Right lung (tissue), 10 donors: ENCODE measurements at places on chromosomes 16 and 17.
A peak's percentile ranks its signal among the peaks of the same experiment; 100 is the strongest.

- DNase-seq: peak; percentile 38
Measured at GRCh38 chr17:64240741-64241347, 22.2 kb downstream of the TEX2 start.

- DNase-seq: no peak
Measured at GRCh38 chr17:76365256-76365903, 11.7 kb upstream of the PRPSAP1 start.

GRCh38 chr17:47276868-47277267, 23.2 kb downstream of the ITGB3 start:
- DNase-seq: no peak

GRCh38 chr16:81624760-81625543, 154.1 kb upstream of the PLCG2 start:
- DNase-seq: no peak

- peak; percentile 31 for DNase-seq
Measured at GRCh38 chr17:70767102-70767701, 597.9 kb downstream of the KCNJ2 start.

- DNase-seq: no peak
Measured at GRCh38 chr16:19908921-19909320, 24.3 kb upstream of the GPRC5B start.

GRCh38 chr17:2056206-2057174, 1.6 kb downstream of the HIC1 start:
- DNase-seq: peak; percentile 71

GRCh38 chr16:84844049-84844350, 24.2 kb downstream of the CRISPLD2 start:
- DNase-seq: no peak

GRCh38 chr16:53518550-53519416, 15.8 kb upstream of the AKTIP start:
- peak; percentile 28 for DNase-seq

DNA sequence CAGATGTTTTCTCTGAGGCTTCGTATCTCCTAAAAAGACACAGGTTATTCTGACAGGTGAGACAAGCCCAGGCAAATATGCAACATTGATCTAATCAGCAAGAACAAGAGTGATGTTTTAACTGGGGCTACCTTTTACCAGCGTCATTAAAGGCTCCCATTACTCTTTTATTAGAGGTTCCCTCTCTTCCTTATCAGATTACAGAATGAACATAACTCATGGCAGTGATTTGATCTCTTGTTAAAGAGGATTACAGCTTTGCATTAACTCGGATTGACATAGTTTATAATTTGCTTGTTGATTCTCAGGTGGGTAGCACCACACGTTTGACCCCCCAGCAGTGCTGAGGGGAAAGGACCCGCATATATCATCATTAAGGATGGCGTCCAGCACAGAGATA, 90.5 kb downstream of the AATF start:
- no peak for DNase-seq

DNA sequence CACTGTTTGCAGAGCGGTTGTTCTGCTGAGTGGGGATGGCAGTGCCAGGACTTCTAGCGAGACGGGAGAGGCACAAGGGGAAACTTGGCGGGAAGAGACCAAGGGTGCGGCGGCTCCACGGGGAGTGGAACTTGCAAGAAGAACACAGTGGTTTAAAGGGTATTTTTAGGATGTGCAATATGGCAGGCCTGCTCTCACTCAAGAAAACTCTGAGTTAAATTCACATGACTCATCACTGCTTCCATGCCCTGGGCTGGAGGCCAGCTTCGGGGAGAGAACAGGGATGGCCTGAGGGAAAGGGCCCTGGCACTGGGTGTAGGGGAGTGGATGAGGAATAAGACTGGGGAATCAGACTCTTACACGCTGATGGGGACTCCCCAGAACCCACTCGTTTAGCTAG, 13.3 kb upstream of the CD300LD start:
- DNase-seq: no peak

DNA sequence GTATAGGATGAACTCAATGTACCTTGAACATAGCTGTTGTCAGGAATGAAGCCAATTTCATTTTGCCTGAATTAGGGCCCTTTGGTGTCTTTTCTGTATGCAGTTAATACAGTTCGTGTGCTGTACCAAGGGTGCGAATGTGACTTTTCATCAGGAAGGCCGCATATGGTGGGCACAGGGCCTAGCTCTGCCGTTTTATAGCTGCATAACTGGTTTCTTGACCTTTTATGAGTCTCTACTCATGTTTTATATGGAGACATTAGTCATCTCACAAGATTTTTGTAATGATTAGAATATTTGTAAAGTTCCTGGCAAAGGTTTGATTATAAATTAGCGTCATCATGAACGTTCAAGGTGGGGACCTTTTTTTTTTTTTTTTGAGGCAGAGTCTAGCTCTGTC, 511.6 kb downstream of the MAF start:
- DNase-seq: no peak

- DNase-seq: no peak
Measured at GRCh38 chr17:17792551-17793377, 44.0 kb downstream of the SREBF1 start.

- DNase-seq: no peak
Measured at GRCh38 chr17:41957031-41957868, 9.3 kb upstream of the CNP start.

- no peak for DNase-seq
Measured at GRCh38 chr17:19656336-19656735, 7.8 kb downstream of the ALDH3A2 start.

- no peak for DNase-seq
Measured at GRCh38 chr17:39704821-39705551, 5.1 kb downstream of the ERBB2 start.

DNA sequence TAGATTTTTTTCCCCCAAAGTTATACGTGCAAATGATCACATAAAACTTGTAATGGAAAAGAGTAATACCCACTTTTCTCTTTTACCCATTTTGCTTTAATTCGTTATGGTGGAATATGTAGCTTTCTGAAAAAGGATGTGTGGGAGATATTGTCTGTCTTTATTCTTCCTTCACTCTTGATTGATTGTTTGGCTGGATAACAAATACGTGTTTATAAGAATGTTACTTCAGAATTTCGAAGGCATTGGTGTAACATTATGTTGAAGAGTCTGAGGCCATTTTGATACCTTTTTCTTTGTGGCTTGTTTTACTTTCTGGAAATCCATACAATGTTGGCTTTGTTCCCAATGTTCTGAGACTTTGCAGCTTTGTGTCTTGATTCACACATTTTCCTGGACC, 71.4 kb downstream of the BCAS3 start:
- DNase-seq: no peak

GRCh38 chr16:64094181-64094965, 1027.5 kb downstream of the CDH11 start:
- no peak for DNase-seq

DNA sequence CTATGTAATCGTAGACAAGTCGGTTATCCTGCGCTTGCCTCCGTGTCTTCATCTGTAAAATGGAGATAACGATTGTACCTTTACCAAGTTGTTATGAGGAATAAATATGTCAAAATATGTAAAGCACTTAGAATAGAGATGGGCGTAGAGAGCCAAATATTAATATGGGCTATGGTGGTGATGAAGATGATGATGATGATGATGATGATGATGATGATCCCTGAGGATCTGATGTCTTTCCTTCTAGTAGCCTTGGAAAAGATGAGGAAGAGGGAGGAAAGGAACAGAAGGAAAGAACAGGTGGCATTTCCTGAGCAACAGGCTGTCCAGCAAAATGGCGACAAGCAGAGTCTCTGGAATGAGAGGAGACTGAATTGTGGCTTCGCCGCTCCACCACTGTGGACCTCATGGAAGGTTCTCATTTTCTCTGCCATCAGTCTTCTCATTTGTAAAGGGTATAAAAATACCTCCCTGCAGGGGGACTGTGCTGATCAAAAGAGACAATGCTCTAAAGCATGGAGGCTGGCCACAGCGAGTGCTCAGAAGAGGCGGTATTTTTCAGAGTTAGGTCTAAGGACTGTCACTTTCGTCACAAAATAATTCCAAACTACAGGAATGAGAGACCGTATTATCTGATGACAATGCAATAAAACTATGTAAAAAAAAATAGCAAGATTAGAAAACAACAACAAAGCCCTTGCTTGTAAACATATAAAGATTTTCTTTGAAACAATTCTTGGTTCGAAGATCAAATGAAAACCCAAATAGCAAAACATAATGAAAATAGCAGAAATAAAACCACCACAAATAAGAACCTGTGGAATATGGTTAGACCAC, 17.2 kb upstream of the RCVRN start:
- DNase-seq: no peak

DNA sequence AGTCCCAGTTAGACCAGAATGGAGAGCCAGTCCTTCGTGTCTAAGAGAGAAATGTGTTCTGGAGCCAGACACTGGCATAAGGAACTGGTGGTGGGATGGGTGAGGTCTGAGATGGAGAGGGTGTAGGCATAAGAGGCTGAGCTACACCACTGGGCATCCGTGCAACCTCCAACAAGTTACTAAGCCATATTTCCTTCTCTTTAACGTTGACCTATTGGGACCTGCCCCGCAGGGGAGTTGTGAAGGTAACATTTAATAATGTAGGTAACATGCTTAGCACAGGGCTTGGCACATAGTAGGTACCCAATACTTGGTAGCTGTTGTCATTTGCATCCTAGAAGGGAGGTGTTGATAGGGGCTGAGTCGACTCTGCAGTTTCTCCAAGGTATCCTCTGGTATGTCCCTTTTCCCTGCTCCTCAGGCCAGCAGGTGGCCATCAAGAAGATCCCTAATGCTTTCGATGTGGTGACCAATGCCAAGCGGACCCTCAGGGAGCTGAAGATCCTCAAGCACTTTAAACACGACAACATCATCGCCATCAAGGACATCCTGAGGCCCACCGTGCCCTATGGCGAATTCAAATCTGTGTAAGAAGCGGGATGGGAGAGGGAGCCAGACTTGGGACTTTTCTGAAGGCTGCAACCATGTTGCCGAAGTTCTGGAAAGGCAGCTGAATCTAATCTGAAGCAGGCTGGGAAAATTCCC, 1.2 kb downstream of the MAPK7 start:
- DNase-seq: no peak

DNA sequence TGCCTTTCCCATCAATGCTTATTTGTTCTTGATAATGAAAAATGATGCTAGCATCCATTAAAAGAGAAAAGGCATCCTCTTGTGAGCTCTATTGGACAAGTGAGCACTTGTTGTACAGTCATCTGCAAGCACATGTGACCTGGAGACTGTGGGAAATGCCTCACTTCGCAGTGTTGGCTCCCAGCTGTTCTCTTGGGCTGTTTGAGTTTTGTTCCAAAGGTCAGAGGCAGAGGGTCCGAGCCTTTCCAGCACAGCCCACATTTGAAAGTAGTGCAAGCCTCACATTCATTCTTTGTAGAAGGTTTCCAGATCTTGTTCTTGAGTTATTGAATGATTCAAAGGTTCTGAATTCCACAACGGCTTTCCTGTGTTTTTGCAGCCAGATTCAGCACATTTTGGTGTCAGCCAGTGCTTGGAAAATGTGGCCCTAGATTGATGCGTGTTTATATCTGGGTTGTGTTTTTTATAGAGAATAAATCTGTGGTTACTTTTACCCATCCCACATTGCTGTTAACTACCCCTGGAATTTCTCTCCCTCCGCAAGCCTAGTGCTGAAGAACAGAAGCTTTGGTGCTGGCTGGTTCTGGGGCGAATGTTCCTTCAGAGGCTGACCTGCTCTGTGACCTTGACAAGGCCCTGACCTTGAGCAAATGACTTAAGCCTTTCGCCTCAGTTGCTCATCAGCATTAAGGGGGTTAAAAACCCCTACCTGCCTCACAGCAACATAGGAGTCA, 49.8 kb downstream of the CDH1 start:
- DNase-seq: no peak
